DMS 273 treated with DMSO at 0.1 percent for 48 hours (cell line): ENCODE measurements at places on chromosomes 4 and X.

DNA sequence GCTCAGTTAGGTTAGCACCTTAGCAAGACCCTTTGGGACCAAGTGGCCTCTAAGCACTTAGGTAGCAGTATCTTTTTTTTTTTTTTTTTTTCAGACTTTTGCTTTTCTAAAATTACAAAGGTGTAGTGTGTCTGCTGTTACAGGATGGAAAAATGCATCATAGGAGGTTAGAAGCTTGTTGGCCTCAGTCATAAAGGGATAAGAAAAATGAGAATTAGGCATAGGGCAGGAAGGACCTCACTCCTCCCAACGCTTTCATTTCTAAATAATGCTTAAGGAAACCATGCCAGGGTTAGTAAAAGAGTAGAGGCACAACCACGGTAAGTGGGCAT is 148.4 kb upstream of the PLAC1 start:
- DNase-seq, result no peak

DNA sequence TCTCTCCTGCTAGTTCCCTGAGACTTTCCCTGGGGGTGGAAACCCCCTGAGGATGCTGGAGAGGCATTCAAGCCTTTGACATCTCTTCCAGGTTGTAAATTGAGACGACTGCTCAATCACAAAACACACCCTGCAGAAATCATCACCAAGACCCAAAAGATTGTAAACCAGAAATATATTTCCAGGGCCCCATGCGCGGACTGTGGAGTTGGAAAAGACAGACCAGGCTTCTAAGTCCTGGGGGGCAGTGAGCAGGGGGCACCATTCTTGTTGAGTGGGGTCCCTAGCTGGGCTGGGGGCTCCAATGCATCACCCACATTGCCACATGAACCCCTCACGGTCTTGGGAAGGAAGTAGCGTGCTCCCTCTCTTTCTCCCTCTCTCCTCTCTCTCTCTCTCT is 87.9 kb upstream of the C4orf50 start:
- no peak for DNase-seq

- peak; percentile 4 for DNase-seq
Measured at GRCh38 chr4:6019316-6020263, 1.4 kb upstream of the C4orf50 start.

DNA sequence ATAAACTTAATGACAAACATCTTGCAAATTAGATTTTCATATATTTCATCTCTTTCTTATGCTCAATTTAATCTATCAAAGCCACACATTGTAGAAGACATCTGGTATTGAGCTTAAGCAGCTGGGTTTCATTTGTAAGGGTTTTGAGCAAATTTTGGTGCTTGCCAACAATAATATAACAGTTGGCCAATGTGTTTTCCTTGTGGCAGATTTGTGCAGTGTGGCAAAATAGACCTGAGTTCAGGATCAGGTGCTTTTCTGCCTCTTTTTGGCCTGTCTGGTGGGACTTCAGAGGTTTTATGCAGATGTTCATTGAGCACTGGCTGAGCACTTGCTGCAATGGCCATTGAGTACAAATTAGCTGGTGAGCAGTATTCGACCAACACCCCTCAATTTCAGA is 301.9 kb downstream of the BMPR1B start:
- DNase-seq, result peak; percentile 60

- DNase-seq, result no peak
Measured at GRCh38 chrX:132831336-132831973, 127.0 kb downstream of the HS6ST2 start.

GRCh38 chrX:1026263-1027015 is 186.0 kb downstream of the CRLF2 start:
- no peak for DNase-seq

GRCh38 chrX:48933757-48934156 is 14.9 kb upstream of the PIM2 start:
- DNase-seq, result no peak

DNA sequence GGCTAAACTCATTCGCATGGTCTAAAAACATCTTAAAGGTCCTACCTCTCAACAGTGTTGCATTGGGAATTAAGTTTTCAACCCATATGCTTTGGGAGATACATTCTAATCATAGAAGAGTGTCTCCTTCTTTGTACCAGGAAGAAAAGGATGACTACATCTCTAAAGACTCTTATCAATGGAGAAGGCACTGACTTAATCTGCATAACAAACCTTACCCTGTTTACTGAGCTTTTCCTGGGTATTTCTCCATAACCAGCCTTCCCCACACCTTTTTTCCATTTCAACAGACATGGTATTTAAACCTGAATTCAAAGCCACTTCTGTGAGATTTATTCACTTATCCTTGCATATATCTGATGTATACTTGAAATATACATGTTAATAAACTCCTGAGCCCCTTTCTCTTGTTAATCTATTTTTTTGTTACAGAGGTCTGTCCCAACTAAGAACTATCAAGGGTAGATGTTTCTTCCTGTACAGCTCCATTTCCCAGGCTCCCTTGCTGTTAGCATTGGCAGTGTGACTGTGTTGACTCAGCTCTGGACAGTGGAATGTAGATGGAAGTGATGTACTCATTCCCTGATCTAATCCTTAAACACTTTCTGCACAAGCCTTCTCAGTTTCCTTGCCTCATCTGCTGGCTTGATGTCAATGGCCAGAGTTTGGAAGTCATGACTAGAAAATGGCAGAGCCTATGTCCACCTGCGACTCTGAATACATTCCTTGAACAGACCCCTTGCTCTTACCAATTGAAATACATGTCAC is 148.9 kb upstream of the CPEB2 start:
- DNase-seq, result no peak

- DNase-seq, result no peak
Measured at GRCh38 chrX:129798888-129799287, 19.1 kb downstream of the SASH3 start.

GRCh38 chr4:53537606-53538005 is 53.7 kb downstream of the LNX1 start:
- DNase-seq, result no peak

GRCh38 chr4:73869130-73870055 is at the start of gene CXCL1:
Gene CXCL1, plus strand, starts transcription at chr4:73869393. Its CDS starts 78 bp downstream, at chr4:73869471.
- no peak for DNase-seq

GRCh38 chr4:182385897-182386296 is 142.7 kb downstream of the TENM3 start:
- DNase-seq, result no peak

- no peak for DNase-seq
Measured at GRCh38 chr4:7557456-7557855, 122.7 kb upstream of the PSAPL1 start.

GRCh38 chrX:122878269-122878668 is 305.8 kb upstream of the GRIA3 start:
- no peak for DNase-seq

DNA sequence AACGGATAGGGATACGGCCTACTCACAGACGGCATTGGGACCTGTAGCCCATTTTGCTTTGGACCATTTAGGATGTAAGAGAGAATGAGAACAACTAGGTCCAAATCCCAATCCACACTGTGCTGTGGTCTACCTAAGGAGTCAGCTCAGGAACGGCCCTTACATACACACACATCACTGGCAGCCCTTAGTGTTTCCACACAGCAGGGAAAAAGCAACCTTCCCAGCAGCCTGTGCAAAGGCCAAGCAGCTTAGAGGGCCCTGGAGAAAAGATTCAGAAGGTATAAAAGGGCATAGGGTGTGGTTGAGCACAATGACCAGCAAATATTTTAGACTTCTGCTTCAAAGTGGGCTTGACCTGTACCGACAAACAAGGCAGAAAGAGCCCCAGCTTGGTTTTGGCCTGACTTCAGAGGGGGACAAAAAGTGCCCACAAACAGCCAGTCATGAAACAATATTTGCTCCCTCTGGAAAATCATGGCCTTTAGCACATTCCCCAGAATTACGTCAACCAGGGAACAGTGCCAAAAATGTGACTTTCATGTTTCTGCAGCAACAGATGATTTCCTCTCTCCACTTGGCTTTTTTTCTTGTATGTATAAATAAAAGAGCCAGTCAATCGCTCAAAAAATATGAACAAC is 359.5 kb upstream of the FGF16 start:
- DNase-seq, result no peak

DNA sequence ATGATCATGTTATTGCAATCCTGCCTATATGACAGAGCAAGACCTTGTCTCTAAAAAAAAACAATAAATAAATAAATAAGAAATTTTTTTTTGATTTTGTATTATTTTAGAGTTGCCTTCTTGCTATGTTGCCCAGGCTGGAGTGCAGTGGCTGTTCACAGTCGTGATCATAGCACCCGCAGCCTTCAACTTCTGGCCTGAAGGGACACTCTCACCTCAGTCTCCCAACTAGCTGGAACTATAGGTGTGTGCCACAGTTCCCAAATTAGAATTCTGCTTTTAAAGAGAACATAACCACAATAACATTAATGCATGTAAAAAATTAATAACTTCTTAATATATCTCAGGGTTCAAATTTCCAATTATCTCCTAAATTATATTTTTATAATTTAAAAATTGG is 7.8 kb downstream of the YIPF6 start:
- DNase-seq, result no peak

DNA sequence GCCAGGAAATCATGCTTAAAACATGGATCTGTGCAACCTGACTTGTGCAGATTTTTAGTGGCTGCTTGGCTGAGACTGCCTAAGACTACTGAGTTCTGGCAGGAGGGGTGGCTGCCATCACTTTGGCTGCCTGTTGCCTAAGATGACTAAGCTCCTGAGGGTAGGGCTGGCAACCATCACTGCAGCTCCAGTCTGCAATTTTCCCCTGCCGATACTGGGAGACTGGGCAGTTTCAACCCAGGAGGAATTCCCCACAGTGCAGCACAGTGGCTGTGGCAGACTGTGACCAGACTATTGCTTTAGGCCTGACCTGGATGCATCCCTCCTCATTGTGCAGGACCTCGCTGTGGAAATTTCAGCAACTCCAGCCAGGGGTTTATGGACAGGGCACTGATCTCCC is 544.9 kb downstream of the ANKRD50 start:
- no peak for DNase-seq

GRCh38 chr4:161197912-161198311 is 965.9 kb downstream of the FSTL5 start:
- no peak for DNase-seq

DNA sequence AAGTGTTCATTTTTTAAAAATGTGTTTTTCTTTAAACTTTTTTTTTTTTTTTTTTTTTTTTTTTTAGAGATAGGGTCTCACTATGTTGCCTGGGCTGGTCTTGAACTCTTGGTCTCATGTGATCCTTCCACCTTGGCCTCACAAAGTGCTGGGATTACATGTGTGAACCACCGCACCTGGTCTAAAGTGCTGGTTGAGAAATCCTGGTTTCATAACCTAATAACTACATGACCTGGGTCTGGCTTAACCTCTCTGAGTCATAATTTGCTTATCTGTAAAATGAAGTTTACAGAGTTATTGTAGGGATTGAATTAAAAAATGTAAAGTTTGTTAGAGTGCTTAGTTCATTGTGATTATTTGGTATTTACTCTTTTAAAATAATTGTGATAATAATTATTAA is 5.2 kb downstream of the HSD17B13 start:
- DNase-seq, result no peak

GRCh38 chr4:14303856-14304255 is 676.3 kb upstream of the BOD1L1 start:
- no peak for DNase-seq

DNA sequence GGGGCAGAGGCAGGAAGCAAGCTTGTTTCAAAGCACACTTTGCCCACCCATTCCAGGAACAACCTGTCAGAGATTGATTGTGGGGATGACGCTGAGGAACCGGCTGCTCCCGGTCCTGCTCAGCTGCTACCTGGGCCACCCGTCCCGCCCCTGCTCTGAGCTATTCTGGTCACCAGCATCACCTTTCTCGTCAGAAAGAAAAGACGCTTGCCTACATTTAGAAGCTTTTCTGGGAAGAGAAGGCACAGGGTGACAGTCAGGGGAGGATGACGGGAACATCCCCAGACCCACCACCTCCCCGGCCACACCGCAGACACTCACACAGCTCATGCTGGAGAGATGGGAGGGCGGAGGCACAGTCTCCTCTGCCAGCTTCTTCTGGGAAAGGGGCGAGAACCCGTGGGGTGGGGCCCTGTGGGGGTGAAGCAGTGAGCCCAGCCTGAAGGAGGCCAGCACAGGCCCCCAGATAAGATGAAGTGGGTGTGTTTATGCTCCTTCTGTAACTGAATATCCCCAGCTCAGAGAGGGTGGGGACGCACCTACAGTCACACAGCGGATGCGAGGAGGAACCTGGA is 81.8 kb downstream of the CPZ start:
- no peak for DNase-seq

GRCh38 chrX:123504630-123505270 is 228.1 kb downstream of the THOC2 start:
- DNase-seq, result no peak

GRCh38 chr4:169810325-169811323 is 52.9 kb upstream of the HPF1 start:
- peak; percentile 38 for DNase-seq

DNA sequence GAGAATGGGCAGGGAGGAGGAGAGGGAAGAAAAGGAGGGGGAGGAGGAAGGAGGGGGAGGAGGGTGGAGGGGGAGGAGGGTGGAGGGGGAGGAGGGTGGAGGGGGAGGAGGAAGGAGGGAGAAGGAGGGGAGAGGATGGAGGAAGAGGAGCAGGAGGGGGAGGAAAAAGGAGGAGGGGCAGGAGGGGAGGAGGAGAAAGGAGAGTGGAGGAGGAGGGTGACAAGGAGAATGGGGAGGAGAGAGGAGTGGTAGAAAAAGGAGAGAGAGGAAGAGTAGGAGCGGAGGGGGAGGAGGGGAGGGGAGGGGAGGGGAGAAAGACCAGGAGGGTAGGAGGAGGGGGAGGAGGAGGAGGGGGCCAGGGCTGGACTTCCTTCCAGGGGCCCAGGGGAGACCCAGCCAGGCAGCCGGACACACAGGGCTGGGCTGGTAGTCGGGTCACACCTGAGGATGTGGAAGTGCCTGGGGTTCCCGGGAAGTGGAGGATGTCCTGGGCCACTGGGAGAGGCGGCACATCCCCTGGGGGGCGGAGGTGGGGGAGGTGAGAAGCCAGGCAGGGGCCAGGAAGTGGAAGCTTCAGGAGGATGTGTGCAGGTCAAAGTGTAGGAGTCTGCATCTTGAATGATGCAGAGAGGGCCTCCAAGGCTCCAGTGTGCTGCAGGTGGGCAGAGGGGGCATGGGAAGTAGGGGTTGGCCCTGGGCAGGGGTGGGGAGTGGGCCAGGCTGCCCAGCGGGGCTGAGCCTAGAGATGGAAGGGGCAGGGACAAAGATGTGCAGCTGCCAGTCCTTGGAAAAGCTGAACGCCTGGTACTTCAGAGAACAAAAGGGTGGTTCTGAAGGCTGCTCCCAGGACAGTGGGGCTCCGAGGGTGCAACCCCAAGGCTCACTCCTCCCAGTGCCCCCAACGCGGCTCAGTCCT is 18.8 kb downstream of the IL3RA start:
- no peak for DNase-seq

- no peak for DNase-seq
Measured at GRCh38 chrX:46404774-46405173, 140.4 kb downstream of the ZNF674 start.

- DNase-seq, result no peak
Measured at GRCh38 chr4:86967073-86967472, 32.3 kb downstream of the AFF1 start.

DNA sequence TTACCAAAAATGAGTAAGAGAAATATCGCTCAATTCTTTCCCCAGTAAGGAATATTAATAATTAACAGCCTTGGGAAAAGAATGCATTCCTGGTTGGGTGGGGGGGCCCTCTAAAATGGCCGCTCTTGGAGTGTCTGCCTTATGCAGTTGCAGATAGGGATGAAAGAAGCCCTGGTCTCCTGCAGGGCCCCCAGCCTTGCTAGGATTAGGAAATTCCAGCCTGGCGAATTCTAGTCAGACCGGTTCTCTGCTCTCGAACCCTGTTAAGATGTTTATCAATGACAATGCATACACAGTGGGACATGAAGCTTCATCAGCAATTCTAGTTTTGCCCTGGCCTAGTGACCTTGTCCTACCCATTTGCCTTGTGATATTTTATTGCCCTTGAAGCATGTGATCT is 1047.7 kb upstream of the GRID2 start:
- no peak for DNase-seq

GRCh38 chrX:11138498-11139390 is 27.6 kb downstream of the HCCS start:
- no peak for DNase-seq
